ENCODE measurements at places on chromosomes 3 and 15.

- DNase-seq: no peak
Measured at GRCh38 chr3:189204167-189204866, 32.5 kb downstream of the TPRG1 start.

GRCh38 chr3:190326361-190326760, 4.1 kb upstream of the CLDN1 start:
- DNase-seq: no peak

DNA sequence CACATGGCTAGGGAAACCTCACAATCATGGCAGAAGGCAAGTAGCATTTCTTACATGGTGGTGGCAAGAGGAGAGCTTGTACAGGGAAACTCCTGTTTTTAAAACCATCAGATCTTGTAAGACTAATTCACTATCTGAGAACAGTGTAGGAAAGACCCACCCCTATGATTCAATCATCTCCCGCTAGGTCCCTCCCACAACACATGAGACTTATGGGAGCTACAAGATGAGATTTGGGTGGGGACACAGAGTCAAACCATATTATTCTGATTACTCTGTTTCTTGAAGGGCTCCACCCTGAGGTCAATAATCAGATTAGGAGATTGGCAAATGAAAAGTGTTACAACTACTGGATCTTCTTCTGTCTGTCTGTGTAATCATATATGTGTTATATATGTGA, 21.5 kb upstream of the TMEM45A start:
- DNase-seq: no peak

DNA sequence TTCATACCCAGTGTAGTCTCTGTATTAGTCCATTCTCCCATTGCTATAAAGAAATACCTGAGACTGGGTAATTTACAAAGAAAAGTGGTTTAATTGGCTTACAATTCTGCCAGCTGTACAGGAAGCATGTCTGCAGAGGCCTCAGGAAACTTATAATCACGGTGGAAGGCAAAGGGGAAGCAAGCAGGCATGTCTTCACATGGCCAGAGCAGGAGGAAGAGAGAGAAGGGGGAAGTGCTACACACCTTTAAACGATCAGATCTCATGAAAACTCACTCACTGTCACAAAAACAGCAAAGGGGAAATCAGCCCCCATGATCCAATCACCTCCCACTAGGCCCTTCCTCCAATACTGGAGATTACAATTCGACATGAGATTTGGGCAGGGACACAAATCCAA, 6.3 kb upstream of the PARP14 start:
- DNase-seq: no peak

- DNase-seq: no peak
Measured at GRCh38 chr3:112980080-112980479, 5.2 kb upstream of the CD200R1 start.

DNA sequence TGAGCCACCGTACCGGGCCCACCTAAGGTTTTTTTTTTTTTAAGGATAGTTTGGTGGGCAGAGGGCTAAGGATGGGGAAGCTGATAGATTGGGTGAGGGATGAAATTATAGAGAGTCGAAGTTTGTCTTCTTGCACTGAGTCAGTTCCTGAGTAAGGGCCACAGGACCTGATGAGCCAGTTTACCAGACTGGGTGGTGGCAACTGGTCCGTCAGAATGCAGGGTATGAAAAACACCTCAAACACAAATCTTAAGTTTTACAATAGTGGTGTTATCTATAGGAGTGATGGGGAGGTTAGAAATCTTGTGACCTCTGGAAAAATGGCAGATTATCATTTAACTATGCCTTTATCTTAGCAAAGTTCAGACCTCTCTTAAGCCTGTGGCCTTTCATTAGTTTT, 2.8 kb downstream of the ZNF860 start:
- no peak for DNase-seq

GRCh38 chr3:175502155-175502554, 643.0 kb downstream of the NAALADL2 start:
- no peak for DNase-seq

DNA sequence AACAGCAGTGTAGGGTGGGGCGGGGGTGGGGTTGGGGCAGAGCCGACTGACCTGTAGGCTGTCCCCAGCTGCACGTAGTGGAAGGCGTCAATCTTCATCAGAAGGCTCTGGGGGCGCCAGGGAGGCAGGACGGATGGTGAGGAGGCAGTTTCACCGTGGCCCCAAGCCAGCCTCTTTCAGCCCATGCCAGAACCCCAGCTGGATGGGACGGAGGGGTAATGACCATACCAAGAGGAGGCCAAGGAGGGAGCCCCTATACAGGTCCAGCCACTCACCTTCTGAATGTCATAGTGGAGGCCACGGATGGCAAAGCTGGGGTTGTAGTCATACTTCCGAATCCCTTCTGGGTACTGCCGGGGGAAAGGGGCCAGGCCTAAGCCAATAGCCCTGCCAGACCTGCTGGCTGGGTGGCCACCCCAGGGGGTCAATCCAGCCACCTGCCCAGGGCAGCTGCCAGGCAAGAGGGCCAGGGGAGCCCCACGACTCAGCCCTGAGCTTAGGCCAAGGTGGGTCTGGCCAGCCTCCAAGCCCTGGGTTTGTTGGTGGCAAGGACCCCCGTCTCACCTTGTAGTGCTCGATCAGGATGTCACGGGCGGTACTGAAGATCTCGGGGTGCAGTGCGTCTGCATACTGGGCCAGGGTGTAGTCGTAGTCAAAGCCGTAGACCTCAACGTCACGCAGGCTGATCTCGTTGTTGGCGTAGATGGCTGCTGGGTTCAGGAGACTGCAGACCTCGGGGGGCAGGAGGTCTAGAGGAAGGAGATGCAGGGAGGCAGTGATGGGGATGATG, 4.9 kb downstream of the NT5DC2 start:
- DNase-seq: peak; percentile 17

GRCh38 chr15:63726491-63726890, 107.3 kb downstream of the HERC1 start:
- no peak for DNase-seq

DNA sequence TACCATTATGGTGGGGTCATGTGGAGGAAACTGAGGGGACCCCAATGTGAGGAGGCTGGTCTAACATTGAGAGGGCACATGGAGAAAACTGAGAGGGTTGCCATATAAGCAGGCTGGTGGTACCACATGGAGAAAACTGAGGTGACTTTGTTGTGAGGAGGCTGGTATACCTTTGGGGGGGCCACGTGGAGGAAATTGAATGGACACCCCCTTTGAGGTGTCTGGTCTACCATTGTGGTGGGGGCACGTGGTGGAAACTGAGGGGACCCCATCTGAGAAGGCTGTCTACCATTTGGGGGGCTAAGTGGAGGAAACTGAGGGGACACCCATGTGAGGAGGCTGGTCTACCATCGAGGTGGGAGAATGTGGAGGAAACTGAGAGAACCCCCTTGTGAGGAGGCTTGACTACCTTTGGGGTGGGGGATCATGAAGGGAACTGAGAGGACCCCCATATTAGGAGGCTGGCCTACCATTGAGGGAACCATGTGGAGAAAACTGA, 163.8 kb downstream of the FBLN2 start:
- DNase-seq: no peak

DNA sequence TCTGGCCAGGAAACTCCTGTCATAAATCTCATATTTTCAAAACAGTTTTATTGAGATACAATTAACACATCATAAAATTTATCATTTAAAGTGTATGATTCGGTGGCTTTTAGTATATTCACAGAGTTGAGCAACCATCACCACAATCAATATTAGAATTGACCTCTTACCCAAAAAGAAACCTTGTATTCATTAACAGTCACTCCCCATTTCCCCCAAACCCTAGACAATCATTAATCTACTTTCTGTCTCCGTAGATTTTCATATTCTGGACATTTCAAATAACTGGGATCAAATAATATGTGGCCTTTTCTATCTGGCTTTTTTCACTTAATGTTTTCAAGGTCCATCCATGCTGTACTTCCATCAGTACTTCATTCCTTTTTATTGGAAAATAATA, 145.7 kb upstream of the RORA start:
- no peak for DNase-seq

- no peak for DNase-seq
Measured at GRCh38 chr3:125613204-125613603, 17.9 kb upstream of the OSBPL11 start.

DNA sequence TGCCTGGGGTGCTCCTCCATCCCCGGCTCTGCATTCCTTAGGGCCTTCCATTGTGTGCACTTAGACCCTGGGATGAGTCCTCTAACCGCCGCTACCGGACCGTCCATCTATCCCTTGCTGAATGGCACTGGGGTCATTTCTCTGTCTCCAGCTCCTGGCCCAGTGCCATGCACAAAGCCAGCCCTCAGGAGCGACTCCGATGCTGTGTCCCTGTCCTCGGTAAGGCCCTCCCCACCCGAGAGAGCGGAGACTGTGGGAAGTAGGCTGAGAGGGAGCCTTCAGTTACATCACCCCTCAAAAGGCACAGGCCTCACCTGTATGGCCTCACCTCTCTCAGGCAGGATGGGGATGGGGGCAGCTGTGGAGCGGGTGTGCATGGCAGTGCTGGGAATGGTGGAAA, 33.8 kb downstream of the MUC4 start:
- DNase-seq: no peak

DNA sequence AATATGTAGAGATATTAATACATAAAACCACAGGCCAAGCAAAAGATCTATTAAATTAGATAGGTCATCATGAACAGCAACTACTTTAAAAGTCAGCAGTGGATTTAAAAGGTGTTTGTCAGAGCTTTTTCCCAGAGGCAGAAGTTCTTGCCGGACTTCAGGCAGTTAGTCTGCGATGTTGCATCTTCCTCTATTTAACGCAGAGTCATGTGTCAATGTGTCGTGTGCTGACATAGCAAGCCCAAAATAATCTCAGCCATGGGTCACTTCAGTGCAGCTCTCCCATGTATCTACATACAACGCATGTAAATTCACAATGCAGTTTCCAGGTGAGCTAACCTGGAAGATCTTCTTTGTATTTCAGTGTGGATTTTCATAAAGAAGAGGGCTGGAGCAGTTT, 8.0 kb upstream of the TMEM212 start:
- no peak for DNase-seq

DNA sequence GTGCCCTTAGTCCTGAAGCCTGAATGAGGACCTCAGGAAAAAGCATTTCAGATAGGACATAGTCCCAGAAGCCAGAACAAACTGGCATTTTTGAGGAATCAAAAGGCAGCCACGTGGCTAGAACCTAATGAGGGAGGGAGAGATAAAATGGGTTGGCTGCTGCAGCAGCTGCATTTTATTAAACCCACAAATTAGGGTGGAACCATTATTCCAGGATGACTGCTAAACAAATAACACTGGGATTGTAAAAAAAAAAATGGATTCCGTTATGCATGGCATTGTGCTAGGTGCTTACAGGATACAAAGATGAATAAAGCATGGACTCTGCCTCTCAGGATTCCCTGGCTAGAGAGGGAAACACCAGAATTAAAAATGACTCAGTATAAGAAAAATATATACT, 141.5 kb downstream of the SATB1 start:
- DNase-seq: no peak

GRCh38 chr3:81980596-81981494, 219.4 kb upstream of the GBE1 start:
- DNase-seq: no peak

GRCh38 chr3:13064159-13064868, 8.9 kb downstream of the IQSEC1 start:
- no peak for DNase-seq

DNA sequence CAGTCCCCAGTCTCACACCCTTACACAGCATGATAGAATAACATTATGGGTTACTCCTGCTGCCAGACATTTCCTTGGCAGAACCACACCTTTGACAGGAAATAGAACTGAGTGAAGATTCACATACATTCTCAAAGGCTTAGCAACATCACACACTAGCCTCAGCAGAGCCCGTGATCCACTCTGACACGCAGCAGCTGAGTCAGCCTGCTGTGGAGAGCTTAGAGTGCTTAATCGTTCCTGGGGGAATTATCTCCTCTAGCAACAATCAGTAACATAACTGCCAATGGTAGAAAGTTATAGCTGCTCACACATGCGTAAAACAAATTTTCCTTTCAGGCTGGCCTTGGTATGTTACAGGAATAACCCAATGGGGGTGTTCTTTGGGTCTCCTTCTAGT, 382.1 kb downstream of the GAP43 start:
- DNase-seq: no peak

- DNase-seq: no peak
Measured at GRCh38 chr3:147924755-147925154, 515.6 kb downstream of the ZIC1 start.

DNA sequence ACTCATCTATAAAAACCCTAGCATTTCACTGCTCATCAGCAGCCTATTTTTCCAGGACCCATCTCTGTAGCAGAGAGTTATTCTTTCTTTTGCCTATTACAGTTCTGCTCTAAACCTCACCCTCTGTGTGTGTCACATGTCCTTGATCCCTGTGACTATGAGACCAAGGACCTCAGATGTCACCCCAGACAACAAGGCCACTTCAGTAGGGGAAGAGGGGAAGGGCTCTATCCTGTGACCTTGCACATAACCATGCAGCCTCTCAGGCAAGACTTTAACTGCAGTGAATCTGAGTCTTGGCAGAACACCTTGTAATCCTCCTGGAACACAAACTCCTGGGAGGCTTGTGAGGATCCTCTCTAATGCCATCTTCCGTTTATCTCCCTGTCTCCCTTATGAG, 4.4 kb upstream of the ZNF589 start:
- no peak for DNase-seq

- DNase-seq: no peak
Measured at GRCh38 chr3:126936853-126937425, 46.0 kb upstream of the PLXNA1 start.

- no peak for DNase-seq
Measured at GRCh38 chr15:90103701-90104329, 1.5 kb upstream of the IDH2 start.

DNA sequence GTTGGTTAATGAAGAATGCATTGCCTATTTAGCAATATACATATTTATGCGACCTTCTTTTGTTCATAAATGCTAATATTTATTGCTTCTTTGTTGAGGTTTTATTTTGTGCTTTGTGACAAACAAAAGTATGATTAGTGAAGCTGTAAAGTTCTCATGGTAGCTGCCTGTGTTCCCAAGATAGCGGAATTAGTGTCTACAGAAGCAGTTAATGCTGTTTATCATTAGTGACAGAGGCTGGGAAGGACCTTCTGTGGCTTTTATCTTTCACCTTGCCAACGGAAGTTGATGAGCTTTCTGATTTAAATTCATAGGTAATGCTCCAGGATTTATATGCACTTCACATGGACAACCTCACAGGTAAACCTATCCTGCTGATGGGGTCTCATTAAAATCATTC, 418.3 kb downstream of the CADM2 start:
- DNase-seq: no peak

DNA sequence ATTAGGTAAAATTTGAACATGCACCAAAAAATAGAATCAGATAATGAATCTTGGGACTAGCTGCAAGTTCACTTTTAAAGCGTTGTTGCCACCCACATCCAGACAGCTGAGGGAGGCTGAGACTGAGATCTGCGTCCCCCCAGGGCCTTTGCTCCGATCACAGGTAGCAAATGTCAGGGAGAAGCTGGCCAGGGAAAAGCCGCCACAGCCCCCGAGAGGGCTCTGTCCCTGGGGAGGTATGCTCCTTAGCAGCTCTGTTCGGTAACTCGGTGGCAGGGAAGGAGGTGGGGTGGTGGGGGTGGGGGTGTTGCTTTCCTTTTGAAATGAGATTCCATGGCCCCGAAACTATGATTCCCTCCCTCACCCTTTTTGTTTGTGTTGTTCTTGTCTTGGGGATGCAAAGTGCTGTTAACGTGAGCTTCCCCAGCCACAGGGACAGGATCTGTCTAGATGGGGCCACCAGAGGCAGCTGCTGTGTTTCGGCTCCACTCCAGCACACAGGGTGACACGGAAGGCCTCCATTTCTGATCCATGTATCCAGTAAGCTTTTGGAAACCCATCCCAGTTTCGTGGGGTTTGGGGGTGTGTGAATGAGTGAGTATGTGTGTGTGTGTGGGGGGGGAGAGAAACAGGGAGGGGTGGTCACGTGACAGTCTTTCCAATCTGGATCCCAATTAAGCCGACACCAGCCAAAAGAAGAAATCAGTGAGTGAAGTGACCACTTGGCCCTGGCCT, 1.1 kb upstream of the MINAR1 start:
- DNase-seq: no peak

Data from iPS-NIHi11 (cell line).